ENCODE measurements at places on chromosomes 2 and 18. TPM values are rescaled to one million over a fixed set of nuclear protein-coding genes. Genes with fewer than 3 reads are reported as not detected.

DNA sequence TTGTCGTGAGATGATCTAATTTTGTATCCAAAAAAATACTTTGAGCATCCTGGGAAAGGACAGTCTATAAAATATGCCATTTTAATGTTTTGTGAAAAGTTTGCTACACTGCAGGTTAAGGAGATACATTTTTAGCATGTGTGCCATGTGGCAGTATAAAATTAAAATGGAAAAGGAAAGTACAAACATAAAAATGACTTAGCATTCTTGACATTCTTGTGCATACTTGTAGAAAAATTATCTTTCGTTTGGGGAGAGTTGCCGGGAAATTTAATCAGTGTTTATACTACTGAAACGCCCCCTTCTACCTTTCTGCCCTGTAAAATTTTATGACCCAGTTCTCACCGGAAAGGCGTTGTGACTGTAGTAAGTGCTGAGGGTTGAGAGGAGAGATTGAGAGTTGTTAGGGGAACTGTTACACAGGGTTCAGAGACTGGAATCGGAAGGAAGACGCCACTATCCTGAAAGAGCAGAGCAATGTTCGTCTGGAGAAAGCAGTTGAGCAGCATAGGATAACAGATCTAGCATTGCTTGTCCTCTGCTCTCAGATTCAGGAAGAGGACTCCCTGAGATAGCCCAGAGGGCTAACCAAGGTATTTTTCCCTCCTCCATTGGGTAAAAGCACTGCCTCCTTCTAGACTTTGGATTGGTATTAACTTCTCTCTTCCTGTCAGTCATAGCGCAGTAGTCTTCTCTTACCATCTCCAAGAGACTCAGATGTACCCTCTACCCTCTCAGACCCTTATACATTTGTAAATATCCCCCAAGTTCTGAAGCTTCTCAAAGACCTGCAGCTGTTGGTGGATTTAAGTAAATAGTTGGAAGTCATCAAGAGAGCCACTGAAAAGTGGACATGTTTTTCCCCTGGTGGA, 2.7 kb downstream of the CDH20 start:
- DNase-seq, result no peak
- H3K27me3 ChIP-seq, result no peaks in the 10 kb centered on the region
- no peaks in the 10 kb centered on the region for H3K36me3 ChIP-seq
- no peak overlapping the region for H3K4me3 ChIP-seq

- no peak for DNase-seq
- no peaks in the 10 kb centered on the region for H3K27me3 ChIP-seq
- no peak overlapping the region for H3K4me3 ChIP-seq
- no peaks in the 10 kb centered on the region for H3K4me1 ChIP-seq
These were observed 200.1 kb downstream of the SMAD7 start for GRCh38 chr18:48750485-48751175.

DNA sequence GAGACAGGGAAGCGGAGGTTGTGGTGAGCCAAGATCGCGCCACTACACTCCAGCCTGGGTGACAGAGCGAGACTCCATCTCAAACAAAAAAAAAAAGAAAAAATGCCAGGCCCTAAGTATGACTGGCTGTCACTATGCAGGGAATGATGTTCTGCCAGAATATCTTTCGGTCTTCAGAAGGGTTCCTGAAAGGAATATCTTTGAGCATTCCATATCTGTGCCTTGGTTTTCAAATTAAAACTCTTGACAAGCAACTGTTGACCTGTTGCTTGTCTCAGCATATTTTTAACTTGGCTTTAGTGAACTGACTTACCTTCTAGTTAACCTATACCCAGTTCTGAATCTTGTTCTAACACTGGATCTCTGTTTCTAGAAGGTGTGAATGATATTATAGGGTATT, 953.2 kb upstream of the FAM98A start:
- H3K27me3 ChIP-seq, result no peaks in the 10 kb centered on the region
- no peaks in the 10 kb centered on the region for H3K36me3 ChIP-seq
- DNase-seq, result no peak
- H3K4me3 ChIP-seq, result no peak overlapping the region
- H3K4me1 ChIP-seq, result no peaks in the 10 kb centered on the region

DNA sequence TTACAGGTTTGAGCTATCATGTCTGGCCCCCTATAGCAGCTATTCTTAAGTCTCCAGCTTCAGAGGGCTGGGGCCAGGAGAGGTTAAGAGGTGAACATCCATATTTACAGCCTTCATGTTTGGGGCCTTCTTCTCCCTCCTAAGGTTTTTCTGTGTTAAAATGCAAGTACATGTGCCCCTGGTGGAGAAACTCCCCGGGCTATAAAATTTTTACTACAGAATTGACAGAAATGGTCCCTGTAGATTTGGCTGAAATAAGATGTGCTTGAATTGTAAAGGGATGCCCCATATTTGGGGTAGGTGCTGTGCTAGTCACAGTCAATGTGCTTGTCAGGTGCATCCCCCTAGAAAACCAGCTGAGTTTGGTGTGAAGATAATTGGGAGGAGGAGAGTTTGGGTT, 263.3 kb upstream of the CXCR4 start:
- H3K36me3 ChIP-seq, result no peaks in the 10 kb centered on the region
- H3K27me3 ChIP-seq, result no peaks in the 10 kb centered on the region
- no peak overlapping the region for H3K4me3 ChIP-seq
- no peaks in the 10 kb centered on the region for H3K4me1 ChIP-seq
- DNase-seq, result no peak

DNA sequence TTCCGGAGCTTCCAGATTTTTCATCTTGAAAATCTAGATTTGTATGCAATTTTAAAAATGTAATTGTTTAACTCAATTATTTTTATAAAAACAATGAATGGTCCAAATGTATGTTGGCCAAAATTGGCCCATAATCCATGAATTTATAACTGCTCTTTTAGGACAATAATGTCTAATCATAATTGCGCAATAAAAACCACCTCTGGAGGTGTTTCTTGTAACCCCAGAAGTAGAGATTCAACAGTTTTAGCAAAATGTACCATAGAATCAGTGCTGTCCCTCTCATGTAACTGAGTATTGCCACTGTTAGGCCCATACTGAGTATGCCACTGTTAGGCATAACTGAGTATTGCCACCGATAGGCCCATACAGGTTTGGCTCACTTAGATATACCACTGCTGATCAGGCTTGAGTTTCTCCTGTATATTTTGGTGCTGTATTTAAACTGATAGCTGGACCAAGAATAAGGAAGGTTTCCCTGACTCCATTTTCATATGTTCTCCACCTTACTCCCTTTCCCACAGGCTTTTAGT, 70.8 kb upstream of the EPB41L5 start:
- DNase-seq, result no peak
- H3K4me3 ChIP-seq, result no peak overlapping the region
- peaks cover 13% of the 10 kb centered on the region for H3K36me3 ChIP-seq
- no peaks in the 10 kb centered on the region for H3K27me3 ChIP-seq
- H3K4me1 ChIP-seq, result no peaks in the 10 kb centered on the region

DNA sequence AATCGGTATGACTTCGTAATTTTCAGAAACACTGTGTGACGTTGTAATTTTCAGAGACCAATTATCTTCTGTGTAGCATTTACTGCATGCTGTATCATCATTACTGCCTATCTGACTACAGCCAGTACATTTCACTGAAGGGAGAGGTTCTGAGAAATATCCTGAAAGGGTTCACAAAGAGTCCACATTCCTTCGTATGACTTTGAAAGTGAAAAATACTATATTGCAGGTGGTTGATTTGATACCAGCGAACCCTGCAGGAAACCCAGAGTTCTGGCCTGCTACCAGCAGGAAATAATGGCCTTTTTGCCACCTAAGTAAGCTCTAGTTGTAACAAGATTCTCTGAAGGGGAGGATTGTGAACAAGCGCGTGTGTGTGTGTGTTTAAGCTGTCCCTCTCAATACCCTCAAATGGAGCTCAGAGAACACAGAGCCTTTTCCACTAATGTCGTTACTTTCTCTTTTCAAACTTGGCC, 155.5 kb downstream of the ARHGAP28 start:
- H3K4me3 ChIP-seq, result no peak overlapping the region
- no peak for DNase-seq
- H3K4me1 ChIP-seq, result no peaks in the 10 kb centered on the region
- H3K27ac ChIP-seq, result no peak overlapping the region
- no peaks in the 10 kb centered on the region for H3K36me3 ChIP-seq
- H3K27me3 ChIP-seq, result no peaks in the 10 kb centered on the region

- DNase-seq, result no peak
- no peak overlapping the region for H3K4me3 ChIP-seq
- no peaks in the 10 kb centered on the region for H3K4me1 ChIP-seq
- no peaks in the 10 kb centered on the region for H3K27me3 ChIP-seq
- H3K27ac ChIP-seq, result no peak overlapping the region
- no peaks in the 10 kb centered on the region for H3K36me3 ChIP-seq
These were observed 270.9 kb downstream of the CYP26B1 start for GRCh38 chr2:71876542-71877451.

GRCh38 chr2:239312741-239313667, 87.8 kb downstream of the HDAC4 start:
- no peaks in the 10 kb centered on the region for H3K27me3 ChIP-seq
- H3K4me1 ChIP-seq, result no peaks in the 10 kb centered on the region
- no peaks in the 10 kb centered on the region for H3K36me3 ChIP-seq
- H3K27ac ChIP-seq, result no peak overlapping the region
- no peak overlapping the region for H3K4me3 ChIP-seq
- DNase-seq, result no peak

The CD207 gene
- not detected for total RNA-seq

The IL1F10 gene
- total RNA-seq, result not detected

The TLX2 gene
- not detected for total RNA-seq

The IFIH1 gene
- total RNA-seq, result 15.4 TPM

The SP140 gene
- 1.1 TPM for total RNA-seq

The PSMA8 gene
- not detected for total RNA-seq

The LRATD1 gene
- total RNA-seq, result 0.05 TPM

The VAMP5 gene
- total RNA-seq, result 21.3 TPM

Data from Panc1 (cell line).